ENCODE measurements at places on chromosomes 1 and 21.

DNA sequence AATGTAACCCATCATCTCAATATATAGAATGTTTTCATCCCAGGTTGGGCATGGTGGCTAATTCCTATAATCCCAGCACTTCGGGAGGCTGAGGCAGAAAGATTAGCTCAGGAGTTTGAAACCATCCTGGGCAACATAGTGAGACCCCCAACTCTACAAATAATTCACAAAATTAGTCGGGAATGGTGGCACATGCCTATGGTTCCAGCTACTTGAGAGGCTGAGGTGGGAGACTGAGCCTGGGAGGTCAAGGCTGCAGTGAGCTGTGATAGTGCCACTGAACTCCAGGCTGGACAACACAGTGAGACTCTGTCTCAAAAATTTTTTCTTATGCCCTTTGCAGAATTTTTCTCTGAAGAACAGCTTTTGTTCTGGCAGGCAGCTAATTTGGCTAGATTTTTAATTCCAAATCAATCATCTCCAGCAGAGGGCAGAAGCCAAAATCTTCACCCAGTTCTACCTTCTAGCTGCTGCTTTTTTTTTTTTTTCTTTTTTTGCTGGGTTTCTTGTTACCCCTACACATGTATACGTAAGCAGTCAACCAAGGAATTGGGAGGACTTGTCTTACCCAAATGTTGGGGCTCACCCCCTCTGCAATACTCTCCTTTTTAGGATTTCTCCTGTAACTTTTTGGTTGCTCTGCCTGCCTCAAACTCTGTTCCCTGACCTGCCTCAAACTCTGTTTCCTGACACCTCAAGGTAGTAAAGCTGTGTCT lies 2.7 kb upstream of the RAD54L start:
- no peaks in the 10 kb centered on the region for H3K36me3 ChIP-seq
- DNase-seq, result no peak
- no peak overlapping the region for H3K27ac ChIP-seq
- H3K27me3 ChIP-seq, result no peaks in the 10 kb centered on the region
- no peaks in the 10 kb centered on the region for H3K4me1 ChIP-seq

DNA sequence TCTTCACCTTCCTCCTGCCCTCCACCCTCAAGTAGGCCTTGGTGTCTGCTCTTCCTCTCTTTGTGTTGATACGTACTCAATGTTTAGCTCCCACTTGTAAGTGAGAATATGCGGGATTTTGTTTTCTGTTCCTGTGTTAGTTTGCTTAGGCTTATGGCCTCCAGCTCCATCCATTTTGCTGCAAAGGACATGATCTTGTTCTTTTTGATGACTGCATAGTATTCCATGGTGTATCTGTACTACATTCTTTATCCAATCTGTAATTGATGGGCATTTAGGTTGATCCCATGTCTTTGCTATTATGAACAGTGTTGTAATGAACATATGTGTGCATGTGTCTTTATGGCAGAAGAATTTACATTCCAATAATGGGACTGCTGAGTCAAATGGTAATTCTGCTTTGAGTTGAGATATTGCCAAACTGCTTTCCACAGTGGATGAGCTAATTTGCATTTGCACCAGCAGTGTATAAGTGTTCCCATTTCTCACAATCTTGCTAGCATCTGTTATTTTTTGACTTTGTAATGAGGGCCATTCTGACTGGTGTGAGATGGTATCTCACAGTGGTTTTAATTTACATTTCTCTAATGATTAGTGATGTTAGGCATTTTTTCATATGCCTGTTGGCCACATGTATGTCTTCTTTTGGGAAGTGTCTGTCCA lies 272.7 kb downstream of the SDCCAG8 start:
- H3K4me1 ChIP-seq, result no peaks in the 10 kb centered on the region
- DNase-seq, result no peak
- no peaks in the 10 kb centered on the region for H3K27me3 ChIP-seq
- H3K36me3 ChIP-seq, result no peaks in the 10 kb centered on the region

GRCh38 chr1:240646571-240647240 lies 34.8 kb upstream of the GREM2 start:
- no peaks in the 10 kb centered on the region for H3K27me3 ChIP-seq
- no peak overlapping the region for H3K27ac ChIP-seq
- no peaks in the 10 kb centered on the region for H3K4me1 ChIP-seq
- no peak for DNase-seq
- no peak overlapping the region for H3K4me3 ChIP-seq
- no peaks in the 10 kb centered on the region for H3K36me3 ChIP-seq

GRCh38 chr1:25771221-25772114 lies 28.5 kb upstream of the SELENON start:
- no peak overlapping the region for H3K4me3 ChIP-seq
- no peaks in the 10 kb centered on the region for H3K27me3 ChIP-seq
- H3K4me1 ChIP-seq, result peaks cover 37% of the 10 kb centered on the region
- no peaks in the 10 kb centered on the region for H3K36me3 ChIP-seq

DNA sequence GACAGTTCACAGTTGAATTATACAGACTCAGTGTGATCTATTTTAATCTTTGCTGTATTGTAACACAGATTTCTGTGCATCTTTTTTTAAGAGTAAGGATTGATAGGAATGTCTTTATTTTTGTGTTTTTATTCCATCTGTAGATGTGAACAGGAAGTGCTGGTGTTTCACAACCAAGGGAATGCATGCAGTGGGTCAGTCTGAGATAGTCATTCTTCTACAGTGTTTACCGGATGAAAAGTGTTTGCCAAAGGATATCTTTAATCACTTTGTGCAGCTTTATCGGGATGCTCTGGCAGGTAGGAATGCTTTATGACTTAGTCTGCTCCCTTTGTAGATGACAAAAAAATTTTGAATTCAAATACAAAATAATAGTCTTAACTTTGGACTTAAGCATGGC lies 84.5 kb downstream of the CC2D1B start:
- no peaks in the 10 kb centered on the region for H3K27me3 ChIP-seq
- no peak overlapping the region for H3K27ac ChIP-seq
- no peaks in the 10 kb centered on the region for H3K4me1 ChIP-seq
- H3K36me3 ChIP-seq, result no peaks in the 10 kb centered on the region

DNA sequence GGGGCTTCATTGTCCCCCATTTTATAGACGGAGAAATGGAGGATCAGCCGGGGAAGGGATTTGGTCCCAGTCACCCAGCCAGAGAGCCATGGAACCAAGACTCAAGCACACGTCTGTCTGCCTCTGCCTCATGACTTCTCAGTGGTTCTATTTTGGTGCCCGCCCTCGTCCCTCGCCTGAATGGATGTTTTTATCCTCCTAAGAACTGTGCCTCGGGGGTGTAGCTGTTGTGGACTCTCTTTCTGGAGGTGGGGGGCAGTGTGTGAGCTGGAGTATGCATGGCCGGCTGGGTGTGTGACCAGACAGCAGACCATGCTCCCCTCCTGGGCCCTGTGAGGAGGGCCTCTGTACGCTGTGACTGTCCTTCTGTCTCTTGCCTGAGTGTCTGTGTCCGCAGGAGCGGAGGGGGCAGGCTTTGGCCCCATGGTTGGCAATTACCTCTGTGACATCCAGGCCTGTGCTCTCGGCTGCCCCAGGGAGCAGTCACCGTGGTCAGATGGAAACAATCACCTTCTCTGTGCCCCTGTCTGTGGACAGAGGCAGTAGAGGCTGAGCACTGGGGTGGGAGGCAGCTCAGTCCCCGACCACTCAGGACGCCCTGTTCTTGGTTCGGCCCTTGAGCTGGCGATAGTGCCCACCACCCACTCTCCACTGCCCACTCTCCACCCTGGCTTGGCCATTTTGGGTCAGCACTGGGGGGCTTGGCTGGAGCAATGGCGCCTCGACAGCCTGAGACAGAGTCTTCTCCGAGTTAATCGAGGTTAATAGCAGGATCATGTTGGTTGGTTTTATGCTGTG lies 20.4 kb downstream of the WNT4 start:
- H3K4me1 ChIP-seq, result no peaks in the 10 kb centered on the region
- no peak for DNase-seq
- no peak overlapping the region for H3K27ac ChIP-seq

Data from prostate gland (tissue), 2 donors.